ENCODE measurements at places on chromosomes 12 and 14. TPM values are rescaled to one million over a fixed set of nuclear protein-coding genes. Genes with fewer than 3 reads are reported as not detected.

CRY1 gene
- 19.2 TPM for total RNA-seq

- no peak for DNase-seq
Measured at GRCh38 chr12:90301095-90301494, 592.5 kb upstream of the ATP2B1 start.

DNA sequence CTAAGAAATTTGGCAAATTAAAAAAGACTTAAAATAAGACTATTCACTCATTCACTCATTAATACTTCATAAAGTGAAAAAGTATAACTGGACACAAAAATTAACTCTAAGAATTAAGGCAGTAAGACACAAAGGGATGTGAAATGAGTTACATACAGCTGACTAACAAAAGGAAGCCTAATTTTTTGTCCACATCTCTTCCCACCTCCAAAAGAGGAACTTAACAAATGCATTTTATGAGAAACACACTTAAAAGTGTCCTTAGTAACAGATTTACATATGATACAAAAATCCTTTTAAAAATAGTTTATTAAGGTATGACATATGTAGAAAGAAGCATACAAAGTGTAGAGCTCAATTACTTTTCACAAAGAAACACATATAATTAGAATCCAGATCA, 88.9 kb downstream of the NUMB start:
- DNase-seq = no peak

- DNase-seq = no peak
Measured at GRCh38 chr12:43349863-43350262, 202.1 kb downstream of the ADAMTS20 start.

SIX4 gene
- 16.3 TPM for total RNA-seq

DNA sequence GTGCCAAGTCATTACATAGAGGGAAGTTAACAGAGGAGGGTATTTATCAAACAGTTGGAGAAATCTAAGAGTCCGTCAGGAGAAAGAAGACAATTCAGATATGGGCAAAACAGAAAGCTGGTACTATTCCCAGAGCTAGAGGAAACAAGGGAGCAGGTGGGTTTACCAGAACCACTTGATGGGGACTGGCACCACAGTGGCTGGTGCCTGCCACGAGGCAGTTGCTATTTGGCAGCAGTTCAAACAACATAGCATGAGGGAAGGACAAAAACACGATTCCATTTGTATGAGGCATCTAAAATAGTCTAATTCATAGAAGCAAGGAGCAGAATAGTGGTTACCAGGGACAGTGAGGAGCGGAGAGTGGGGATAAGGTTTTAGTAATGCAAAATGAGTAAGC, 24.6 kb upstream of the KLRD1 start:
- no peak for DNase-seq

DNA sequence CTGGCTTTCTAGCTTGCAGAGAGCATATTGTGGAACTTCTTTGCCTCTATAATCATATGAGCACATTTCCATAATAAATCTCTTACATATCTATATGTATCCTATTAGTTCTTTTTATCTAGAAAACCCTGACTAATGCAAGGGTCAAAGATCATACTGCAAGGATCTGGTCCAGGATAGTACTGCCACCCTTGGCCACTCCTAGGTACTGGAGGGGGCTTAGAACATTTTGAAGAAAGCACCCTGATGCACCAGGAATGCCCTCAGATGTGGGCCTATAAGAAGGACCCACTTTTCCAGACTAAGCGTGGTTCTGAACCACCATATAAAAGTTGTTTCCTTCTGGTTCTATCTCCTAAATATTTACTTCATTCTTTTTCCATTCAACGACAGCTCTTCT, 14.6 kb downstream of the ATXN7L3B start:
- no peak for DNase-seq

DNA sequence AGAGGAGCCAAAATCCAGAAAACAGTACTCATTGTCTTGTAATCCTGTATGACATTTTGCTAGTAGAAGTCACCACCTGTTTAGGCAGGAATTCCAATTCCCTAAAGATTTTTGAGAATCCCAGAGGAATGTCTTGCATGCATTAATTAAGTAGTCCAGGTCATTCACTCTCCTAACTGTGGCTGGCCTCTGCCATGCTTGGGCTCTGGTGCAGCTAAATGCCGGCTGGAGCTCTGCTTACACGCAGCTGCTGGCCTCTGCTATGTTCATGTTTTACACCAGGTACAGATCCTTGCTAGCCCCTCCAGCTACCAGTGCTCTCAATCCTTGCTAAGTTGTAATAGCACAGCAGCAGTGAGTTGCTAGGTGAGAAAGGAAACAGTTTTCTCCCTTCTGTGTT, 16.3 kb upstream of the HIF1A start:
- no peak for DNase-seq

DNA sequence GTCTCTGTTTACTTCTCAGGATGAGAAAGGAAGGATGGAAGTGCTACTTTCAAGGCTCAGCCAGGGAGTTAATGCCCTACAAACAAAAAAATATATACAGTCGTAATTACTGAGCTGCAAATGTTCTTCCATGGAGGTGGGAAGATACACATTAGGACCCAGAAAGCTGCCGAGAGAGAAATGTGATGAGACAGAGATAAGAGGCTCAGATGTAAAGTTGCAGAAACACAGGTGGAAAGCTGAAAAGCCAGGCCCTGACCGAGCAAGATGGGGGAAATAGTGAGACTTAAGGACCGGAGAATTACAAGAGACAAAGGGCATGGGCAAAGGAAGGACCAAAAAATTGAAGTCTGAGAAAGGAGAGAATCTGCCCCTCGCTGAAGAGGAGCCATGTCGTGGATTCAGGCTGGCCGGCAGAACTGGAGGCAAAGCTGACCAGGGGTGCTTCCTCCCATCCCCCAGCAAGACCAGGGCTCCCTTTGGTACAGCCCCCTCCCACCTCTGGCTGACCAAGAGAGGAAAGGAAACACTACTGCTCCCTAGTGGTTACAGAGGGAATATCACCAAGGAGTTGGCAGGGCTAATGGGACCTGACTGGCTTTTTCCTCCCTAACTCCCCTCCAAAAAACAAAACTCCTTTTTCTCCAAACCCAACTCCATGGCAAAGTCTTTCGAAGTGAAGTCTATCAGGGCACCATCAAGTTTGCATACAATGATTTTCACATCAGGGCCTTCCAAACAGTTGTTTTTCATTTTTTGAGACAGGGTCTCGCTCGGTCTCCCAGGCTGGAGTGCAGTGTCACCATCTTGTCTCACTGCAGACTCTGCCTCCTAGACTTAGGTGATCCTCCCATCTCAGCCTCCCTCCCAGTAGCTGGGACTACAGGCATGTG, 12.1 kb downstream of the ZFHX2 start:
- peak; percentile 39 for DNase-seq

SLC38A4 gene
- 4.6 TPM for total RNA-seq

DNA sequence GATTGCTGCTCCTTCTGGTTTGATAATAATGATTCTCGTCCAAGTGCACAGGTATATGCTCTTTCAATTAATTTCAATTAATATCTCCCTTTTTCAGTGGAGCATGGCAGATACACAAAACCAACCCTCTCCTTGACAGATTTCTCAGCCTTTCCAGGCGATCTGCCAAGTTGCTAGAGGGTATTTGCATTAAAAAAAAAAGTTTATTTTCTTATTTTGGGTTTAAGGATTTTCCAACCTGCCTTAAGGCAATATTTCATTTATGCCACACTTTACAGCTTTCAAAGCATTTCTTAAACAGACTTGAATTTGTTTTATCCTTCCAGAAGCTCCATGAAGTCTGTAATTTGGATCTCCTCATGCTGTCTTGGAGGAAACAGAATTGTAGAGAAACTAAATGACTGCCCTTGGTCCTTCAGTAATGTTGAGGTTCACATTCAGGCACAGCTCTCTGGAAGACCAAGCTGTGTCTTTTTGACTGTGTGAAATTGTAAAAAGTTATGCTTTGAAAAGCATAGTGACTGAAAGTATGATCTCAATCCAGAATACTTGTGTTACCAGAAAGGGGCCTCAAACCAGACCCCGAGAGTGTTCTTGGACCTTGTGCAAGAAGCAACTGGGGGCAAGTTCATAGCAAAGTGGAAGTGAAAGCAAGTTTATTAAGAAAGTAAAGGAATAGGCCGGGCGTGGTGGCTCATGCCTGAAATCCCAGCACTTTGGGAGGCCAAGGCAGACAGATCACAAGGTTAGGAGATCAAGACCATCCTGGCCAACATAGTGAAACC, 2.3 kb downstream of the DGLUCY start:
- DNase-seq = peak; percentile 51

- no peak for DNase-seq
Measured at GRCh38 chr12:13691598-13691997, 289.8 kb downstream of the GRIN2B start.

DNA sequence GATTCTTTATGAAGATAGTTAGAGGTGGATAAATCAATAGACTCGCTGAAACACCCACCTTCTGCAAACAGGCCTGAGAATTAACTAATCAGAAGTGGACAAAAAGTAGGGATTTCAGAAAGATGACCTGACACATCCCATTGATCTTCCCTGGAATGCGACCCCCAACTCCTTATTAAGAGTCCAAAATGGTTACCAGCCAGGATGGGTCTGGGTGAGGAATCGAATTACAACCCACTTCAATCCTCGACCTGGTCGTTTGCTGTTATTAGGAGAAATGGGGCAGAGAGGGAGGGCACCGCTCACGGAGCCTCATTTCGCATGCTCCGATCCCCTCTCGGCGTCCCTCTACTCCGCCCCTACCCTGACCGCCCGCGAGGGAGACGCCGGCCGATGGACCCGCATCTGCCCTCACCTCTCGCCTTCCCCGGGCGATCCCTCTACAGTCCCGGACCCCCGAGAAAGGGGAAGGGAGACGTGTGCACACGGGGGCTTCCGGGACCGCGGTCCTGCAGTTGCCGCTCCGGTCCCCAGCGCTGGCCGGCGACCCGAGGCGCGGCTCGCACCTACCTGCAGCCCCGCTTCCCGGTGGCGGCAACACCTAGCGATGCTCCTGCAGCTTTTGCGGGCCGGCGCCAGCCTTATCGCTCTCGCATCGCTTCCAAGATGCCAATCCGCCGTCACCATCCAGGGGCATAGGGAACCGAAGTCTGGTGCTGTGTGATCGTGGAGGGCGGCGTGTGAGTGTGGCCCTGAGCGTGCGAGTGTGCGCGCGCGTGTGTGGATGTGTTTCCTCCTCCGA, 69.3 kb upstream of the USP15 start:
- no peak for DNase-seq

TEX52 gene
- total RNA-seq = not detected

AQP5 gene
- total RNA-seq = 2.4 TPM

LRRC10 gene
- not detected for total RNA-seq

GRCh38 chr12:6774499-6775062, 2.3 kb downstream of the LAG3 start:
- no peak for DNase-seq

GALNT8 gene
- total RNA-seq = not detected

- no peak for DNase-seq
Measured at GRCh38 chr12:29566441-29566840, 69.0 kb upstream of the OVCH1 start.

DNA sequence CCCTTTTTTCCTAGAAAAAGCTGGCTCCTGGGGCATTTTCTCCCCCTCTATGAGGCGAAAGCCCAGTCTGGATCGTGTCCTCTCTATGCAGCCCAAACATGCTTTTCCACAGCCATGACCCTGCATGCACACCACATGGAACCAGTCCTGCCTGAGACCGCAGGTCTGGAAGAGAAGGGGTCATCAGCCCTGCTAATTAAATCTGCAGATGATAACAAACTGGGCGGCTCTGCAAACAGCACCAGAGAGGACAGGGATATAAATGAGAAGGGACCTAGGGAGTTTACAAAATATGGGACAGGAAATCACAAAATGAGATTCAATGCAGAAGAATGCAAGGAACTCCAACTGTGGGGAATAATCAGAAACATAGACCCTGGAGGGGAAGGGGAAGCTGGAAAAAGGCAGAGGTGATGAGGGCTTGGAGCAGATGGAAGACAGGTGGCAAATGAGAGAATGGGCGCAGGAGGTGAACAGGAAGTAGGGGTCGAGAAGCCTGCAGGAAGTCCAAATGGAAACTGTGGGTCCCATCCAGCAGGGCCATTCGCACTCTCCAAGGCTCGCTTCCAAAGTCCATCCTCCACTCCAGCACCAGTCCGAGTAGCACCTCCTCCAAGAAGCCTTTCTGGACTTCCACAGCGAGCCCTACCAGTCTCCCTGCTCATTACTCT, 76.3 kb downstream of the ANO2 start:
- no peak for DNase-seq

GRCh38 chr12:69097619-69098368, 141.6 kb upstream of the CPSF6 start:
- DNase-seq = peak; percentile 85

CACNA1C gene
- total RNA-seq = 6.0 TPM

- no peak for DNase-seq
Measured at GRCh38 chr12:112824701-112825100, 33.2 kb downstream of the RPH3A start.

TAS2R20 gene
- total RNA-seq = 1.9 TPM

DNA sequence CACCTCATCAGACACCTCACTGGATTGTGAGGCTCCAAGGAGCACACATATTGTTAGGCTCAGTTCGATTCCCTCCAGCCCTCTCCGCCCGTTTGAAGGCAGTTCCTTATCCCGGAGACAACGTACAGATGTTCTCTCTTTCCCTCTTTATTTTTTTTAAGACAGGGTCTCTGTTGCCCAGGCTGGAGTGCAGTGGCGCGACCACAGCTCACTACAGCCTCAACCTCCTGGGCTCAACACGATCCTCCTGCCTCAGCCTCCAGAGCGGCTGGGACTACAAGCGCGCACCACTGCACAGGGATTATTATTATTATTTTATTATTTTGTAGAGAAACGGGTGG, 718 bp upstream of the TROAP start:
- DNase-seq = no peak

DNA sequence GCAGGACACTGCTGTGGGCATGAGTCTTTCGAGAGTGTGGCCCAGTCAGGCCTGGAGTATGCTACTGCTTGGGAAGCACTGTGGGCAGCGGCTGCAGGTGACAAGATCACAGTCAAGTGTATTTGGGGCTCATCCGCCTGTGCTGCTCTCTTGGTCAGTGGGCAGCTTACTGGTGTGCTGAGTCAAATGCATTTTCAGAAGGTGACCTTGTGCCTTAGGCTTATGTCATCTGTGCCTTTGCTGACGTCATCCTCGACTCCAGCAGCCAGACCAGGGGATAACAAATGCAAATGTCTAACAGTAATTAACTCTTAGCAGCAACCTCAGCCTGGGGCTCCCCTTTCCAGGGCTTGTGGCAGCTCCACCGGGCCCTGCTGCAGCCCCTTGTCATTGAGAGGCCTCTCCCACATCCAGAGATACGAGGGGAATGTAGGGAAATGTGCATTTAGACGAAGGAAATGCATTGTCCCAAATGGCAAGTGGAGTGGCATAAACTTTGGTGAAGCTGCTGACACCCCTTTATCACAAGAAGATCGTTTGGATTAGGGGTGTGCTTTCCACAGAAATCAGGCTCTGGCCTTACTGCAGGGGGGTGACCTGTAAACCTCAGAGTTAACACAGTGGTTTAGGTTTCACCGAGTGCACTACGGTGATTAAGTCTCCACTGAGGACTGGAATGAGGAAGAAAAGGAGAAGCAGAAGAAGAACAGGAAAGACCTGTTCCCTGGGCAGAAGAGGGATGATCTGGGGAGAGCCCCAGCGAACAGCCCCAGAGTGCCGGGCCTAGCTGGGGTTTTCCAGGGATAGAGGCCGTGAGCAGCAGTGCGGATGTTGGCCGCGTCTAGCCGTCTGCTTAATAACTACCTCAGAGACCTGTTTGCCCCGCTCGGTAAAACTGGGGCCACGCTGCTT, 39.7 kb downstream of the PSMA6 start:
- DNase-seq = peak; percentile 22

- no peak for DNase-seq
Measured at GRCh38 chr14:85619851-85620250, 89.9 kb downstream of the FLRT2 start.

- no peak for DNase-seq
Measured at GRCh38 chr14:56026506-56026905, 91.7 kb upstream of the PELI2 start.

Measured in fibroblast of the aortic adventitia (primary cell).